ENCODE measurements at places on chromosomes 11 and 22. TPM values are rescaled to one million over a fixed set of nuclear protein-coding genes. Genes with fewer than 3 reads are reported as not detected.

- no peak for DNase-seq
These were observed 64.7 kb downstream of the MAML2 start for GRCh38 chr11:96278039-96278897.

- DNase-seq: no peak
These were observed 104.2 kb downstream of the MICAL3 start for GRCh38 chr22:17920145-17920605.

Gene FXYD2
- 9.3 TPM for total RNA-seq

Gene SLC5A12
- total RNA-seq: 1.2 TPM
